Fibroblast of the aortic adventitia (primary cell): ENCODE measurements at places on chromosomes 5 and 9. TPM values are rescaled to one million over a fixed set of nuclear protein-coding genes. Genes with fewer than 3 reads are reported as not detected.
A peak's percentile ranks its signal among the peaks of the same experiment; 100 is the strongest.

- DNase-seq = no peak
Measured at GRCh38 chr9:38079461-38080031, 10.5 kb upstream of the SHB start.

GRCh38 chr9:7033076-7034045, 275.6 kb downstream of the KDM4C start:
- no peak for DNase-seq

- peak; percentile 10 for DNase-seq
Measured at GRCh38 chr9:72274441-72274840, 90.6 kb downstream of the ZFAND5 start.

DNA sequence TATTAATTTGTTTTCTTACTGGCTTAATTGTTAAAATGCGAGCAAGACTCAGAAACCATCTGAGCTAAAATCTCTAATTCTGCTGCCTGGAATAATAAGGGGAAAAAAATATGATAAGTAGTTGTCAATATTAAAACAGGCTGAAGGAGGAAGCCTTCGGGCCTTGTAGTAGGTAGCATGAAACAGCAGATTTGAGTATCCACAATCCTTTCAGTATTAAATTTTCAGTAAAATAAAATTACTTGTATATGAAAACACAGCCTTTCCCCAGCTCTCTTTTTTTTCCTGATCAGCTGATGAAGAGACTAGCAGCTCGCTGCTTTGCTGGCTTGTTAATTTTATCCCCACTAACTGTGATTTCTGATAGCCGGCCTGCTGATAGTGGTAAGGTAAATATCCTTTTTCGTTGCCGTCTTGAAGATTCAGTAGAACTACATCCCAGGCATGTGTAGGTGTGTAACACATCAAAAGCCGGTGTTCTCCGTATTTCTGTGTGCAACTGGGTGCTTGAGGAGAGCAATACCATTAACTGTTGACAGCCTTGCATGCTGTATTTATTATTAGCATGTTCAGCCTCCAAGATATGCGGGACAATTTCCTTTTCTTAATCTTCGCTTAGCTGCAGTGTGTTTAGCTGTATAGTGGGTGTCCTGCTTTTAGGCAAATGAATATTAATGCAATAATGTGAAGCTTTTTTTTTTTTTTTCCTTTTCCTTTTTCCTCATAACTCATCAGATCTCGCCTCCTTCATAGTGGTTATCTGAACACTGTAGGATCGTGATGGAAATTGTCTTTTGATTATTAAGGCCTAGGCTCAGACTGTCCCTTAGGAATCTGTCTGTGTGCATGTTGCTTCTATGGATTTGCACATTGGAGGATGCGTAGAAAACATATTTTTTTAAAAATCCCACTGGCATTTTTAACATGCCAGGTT, 144.6 kb downstream of the SMARCA2 start:
- peak; percentile 60 for DNase-seq

DNA sequence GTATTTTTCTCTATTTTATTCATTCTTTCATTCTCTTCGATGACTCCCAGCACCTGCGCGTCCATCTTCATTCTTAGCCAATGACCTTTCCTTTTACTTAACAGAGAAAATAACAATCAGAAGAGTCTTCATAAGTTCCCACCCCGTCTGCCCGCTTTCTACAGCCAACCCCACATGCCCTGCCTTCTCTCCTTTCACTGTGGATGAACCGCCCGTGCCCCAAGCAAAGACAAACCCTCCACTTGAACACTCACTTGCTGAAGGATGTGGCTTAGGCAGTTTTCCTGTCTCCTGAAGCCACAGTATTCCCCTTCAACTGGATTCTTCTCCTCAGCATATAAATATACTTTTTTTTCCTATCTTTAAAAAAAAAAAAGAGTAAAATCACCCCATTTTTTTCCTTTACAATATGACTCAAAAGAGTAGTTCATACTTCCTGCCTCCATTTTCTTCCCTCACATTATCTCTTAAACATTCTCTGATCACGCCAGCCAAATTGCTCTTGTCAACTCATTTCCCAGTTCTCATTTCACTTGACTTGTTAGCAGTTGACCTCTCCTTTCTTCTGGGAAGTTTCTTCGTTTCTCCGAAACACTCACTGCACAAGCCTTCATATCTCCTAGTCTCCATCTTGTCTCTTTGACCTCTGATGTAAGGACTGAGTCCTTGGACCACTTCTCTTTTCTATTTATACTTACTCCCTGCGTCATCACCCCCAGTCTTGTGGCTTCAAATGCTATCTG, 11.1 kb downstream of the NIPSNAP3B start:
- DNase-seq = no peak

- DNase-seq = no peak
Measured at GRCh38 chr9:112112941-112113681, 62.0 kb downstream of the SUSD1 start.

- peak; percentile 87 for DNase-seq
Measured at GRCh38 chr5:16791036-16791705, 144.9 kb downstream of the MYO10 start.

- DNase-seq = peak; percentile 16
Measured at GRCh38 chr9:114696814-114697544, 15.0 kb upstream of the TEX48 start.

- peak; percentile 84 for DNase-seq
Measured at GRCh38 chr5:172766287-172767108, 4.5 kb downstream of the DUSP1 start.

DNA sequence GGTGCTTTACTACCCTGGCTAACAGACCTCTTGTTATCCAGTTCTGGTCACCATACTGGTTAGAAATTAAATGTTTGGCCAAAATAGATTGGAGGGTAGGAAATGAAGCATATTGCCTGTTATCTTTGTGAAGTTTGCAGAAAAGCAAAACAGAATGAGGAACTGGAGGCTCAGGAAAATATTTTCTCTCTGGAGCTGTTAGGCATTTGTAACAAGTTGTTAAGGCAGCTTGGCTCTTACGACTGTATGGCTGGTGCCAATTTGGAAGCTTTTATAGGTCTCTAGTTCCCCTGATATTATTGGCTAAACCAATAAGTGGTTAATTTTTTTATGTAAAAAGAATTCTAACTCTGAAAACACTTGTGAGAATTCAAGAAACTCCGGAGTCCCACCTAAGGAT, 35.8 kb downstream of the CDH6 start:
- peak; percentile 27 for DNase-seq

GRCh38 chr5:65742565-65743231, 20.7 kb downstream of the NLN start:
- peak; percentile 88 for DNase-seq

Gene ARL14EPL
- total RNA-seq = 0.18 TPM in 1 of 2 replicates, not detected in the other
